ENCODE measurements at places on chromosomes 13 and 19. TPM values are rescaled to one million over a fixed set of nuclear protein-coding genes. Genes with fewer than 3 reads are reported as not detected.

Gene PROSER3
- total RNA-seq: 6.7 TPM

Gene ZNF221
- total RNA-seq: 4.5 TPM

Gene NLRP4
- not detected for total RNA-seq

Gene KPTN
- total RNA-seq: 2.3 TPM

Gene FAM32A
- 104 TPM for total RNA-seq

DNA sequence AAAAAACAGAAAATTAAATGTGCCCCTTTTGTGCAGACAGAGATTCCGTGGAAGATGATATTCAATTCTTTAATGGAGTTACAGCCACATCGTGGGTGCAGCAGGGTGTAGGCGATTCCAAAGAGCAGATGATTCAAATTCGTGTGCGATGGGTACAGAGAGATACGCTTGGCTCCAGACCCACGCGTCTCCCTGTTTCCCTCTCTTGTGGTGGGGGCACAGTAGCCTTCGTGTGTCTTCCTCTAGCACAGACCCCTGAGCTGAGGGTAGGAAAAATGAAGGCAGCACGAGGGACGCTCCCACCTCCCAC is 4.8 kb downstream of the TSPAN16 start:
- no peak overlapping the region for H3K4me3 ChIP-seq
- no peaks in the 10 kb centered on the region for H3K27me3 ChIP-seq
- no peak for DNase-seq
- H3K4me1 ChIP-seq: peaks cover 4% of the 10 kb centered on the region
- no peaks in the 10 kb centered on the region for H3K36me3 ChIP-seq
- H3K27ac ChIP-seq: no peak overlapping the region

GRCh38 chr19:45471931-45472562 is 4.3 kb downstream of the FOSB start:
- no peak overlapping the region for H3K4me3 ChIP-seq
- no peaks in the 10 kb centered on the region for H3K27me3 ChIP-seq
- no peak for DNase-seq
- H3K4me1 ChIP-seq: peaks cover 32% of the 10 kb centered on the region
- H3K27ac ChIP-seq: no peak overlapping the region

DNA sequence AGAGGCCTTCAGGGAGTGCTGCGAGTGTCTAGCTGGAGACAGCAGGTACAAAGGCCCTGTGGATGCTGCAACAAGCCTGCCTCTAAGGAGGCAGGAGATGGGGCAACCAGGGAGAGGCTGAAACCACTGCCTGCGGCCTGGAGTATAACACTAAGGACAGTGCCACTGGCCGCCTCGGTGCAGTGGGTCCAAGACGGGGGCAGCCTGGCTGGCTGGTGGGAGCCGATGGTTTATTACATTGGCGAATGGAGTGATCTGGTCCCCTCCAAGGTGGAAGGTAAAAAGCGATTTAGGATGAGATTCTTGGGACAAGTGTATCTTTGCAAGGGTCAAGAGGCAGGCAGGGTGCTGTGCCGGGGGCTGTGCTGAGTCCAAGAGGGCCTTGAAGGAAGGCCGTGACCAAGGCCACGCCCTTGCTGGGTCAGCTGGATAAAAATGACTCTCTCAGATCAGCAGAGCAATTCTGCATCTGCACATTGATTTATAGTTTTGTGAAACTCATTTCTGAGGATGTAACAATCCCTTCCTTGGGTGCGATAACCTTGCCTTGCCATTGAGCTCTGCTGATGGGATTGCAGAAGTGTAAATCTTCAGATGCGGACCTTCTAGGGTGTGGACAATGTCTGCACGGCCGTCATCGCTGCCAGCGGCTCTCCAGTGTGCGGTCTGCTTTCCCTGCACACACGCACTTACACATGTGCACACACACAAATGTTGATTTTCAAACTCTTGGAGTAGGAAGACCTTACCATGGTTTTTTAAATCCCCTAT is 6.0 kb downstream of the TMEM255B start:
- peaks cover 5% of the 10 kb centered on the region for H3K36me3 ChIP-seq
- DNase-seq: no peak
- no peak overlapping the region for H3K27ac ChIP-seq
- H3K4me1 ChIP-seq: peaks cover 6% of the 10 kb centered on the region
- H3K4me3 ChIP-seq: no peak overlapping the region

- no peaks in the 10 kb centered on the region for H3K36me3 ChIP-seq
- H3K27me3 ChIP-seq: no peaks in the 10 kb centered on the region
These were observed 257.2 kb downstream of the DIAPH3 start for GRCh38 chr13:59906413-59907049.

DNA sequence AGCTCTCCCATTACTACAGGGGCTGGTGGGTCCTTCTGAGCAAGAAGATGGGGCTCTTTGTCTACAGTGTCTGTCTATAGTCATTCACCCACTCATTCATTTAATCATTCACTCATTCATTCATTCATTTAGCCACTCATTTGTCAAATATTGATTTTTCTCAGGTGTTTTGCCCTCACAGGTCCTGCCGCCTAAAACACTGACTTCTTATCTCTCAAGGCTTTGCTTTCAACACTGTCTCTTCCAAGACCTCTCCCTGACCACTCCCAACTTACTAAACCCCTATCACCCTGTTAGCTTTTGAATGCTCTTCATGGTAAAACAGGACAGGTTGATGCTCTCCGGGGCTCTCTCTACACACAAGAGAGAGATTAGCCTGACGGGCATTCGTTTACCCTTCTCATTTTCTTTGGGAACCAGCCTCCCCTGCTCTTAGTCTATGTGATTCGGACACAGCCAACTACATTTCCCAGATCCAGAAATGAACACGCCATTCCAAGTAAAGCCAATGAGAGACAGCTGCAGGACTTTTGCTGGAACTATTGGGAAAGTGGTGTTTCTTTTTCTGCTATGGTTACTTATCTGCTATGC is 22.7 kb downstream of the FAM187B start:
- no peak overlapping the region for H3K4me3 ChIP-seq
- H3K36me3 ChIP-seq: no peaks in the 10 kb centered on the region
- H3K27ac ChIP-seq: no peak overlapping the region
- no peaks in the 10 kb centered on the region for H3K4me1 ChIP-seq

- no peak overlapping the region for H3K4me3 ChIP-seq
- H3K4me1 ChIP-seq: no peaks in the 10 kb centered on the region
- H3K27ac ChIP-seq: no peak overlapping the region
- H3K27me3 ChIP-seq: no peaks in the 10 kb centered on the region
These were observed 10.8 kb downstream of the GRIK5 start for GRCh38 chr19:42059196-42059595.

GRCh38 chr19:35225951-35226350 is 2.6 kb downstream of the FAM187B start:
- DNase-seq: peak; percentile 60
- H3K36me3 ChIP-seq: no peaks in the 10 kb centered on the region
- peaks cover 4% of the 10 kb centered on the region for H3K4me1 ChIP-seq
- no peak overlapping the region for H3K4me3 ChIP-seq
- H3K27ac ChIP-seq: no peak overlapping the region

DNA sequence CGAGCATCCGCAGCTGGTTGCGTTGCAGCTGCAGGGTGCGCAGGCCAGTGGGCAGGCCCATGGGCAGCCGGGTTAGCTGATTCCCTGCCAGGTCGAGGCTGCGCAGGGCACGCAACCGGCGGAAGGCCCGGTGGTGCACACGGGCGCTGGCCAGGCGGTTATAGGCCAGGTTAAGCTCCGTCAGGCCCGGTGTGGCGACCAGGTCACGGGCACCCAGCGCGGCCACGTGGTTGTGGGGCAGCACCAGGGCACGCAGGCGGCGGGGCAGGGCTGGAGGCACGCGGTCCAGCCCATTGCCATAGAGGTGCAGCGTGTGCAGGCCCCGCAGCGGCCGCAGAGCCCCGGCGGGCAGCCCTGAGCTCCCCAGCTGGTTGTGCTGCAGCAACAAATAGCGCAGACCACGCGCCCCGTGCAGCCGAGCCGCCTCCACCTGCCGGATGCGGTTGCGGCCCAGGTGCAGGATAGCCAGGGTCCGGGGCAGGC is 5.3 kb downstream of the PODNL1 start:
- peaks cover 50% of the 10 kb centered on the region for H3K27me3 ChIP-seq
- no peak overlapping the region for H3K27ac ChIP-seq
- H3K4me3 ChIP-seq: no peak overlapping the region
- H3K4me1 ChIP-seq: peaks cover 5% of the 10 kb centered on the region
- peaks cover 32% of the 10 kb centered on the region for H3K36me3 ChIP-seq

DNA sequence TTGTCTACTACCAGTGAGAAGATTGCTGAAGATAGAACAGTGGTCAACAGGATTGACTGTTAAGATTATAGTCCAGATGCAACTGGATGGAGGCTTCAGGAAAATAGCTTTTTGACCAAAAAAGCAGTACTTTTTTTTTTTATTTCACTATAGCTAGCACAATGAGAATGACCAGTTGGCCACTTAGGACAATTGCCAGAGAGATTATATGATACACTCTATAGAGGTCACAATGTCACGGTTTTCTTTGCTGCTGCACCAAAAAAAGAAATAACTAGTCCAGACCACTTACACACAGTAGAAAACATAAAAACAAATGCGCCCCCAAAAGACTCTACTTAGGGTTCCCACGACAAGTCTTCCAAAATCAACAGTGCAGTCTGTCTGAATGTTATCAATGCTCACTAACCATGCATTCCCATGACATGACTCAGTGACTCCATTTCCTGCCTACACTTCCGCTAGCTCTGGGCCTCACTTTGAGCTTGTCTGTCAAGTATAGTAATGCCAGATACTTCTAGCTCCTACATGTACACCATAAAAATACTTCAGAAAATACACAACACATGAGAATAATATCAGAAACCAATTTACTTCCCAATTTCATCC is 209.1 kb upstream of the STARD13 start:
- H3K36me3 ChIP-seq: no peaks in the 10 kb centered on the region
- no peaks in the 10 kb centered on the region for H3K27me3 ChIP-seq
- H3K4me1 ChIP-seq: peaks cover 9% of the 10 kb centered on the region
- no peak overlapping the region for H3K27ac ChIP-seq
- DNase-seq: no peak
- no peak overlapping the region for H3K4me3 ChIP-seq

DNA sequence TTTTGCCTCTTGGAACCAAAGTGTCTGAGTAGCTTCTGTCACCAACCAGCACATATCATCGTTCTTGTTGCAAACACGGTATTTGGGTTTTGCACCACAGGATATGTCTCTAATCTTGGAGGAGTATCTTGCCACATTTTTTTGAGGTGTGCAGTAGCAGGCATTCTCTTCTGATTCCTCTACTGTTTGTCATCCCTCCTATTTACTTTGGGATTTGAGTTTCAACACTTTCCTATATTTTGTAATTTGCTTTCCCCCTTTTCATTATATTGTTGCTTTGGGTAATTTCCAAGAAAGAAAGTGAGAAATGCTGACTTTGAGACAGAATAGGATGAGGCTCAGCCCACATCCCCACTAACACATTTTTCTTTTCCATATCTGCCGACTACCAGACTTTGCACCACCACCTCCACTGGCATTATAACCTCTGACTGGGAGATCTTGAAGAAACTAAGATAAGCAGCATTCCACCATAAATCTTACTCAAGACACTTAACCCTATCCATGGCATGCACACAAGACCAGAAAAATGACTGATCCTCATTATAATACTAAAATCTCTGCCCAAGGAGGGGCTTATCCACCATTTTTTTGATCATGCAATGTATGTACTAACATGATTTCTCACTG is 12.0 kb upstream of the DZIP1 start:
- H3K27ac ChIP-seq: no peak overlapping the region
- no peaks in the 10 kb centered on the region for H3K36me3 ChIP-seq
- no peak for DNase-seq
- H3K4me1 ChIP-seq: no peaks in the 10 kb centered on the region
- H3K4me3 ChIP-seq: no peak overlapping the region
- no peaks in the 10 kb centered on the region for H3K27me3 ChIP-seq

DNA sequence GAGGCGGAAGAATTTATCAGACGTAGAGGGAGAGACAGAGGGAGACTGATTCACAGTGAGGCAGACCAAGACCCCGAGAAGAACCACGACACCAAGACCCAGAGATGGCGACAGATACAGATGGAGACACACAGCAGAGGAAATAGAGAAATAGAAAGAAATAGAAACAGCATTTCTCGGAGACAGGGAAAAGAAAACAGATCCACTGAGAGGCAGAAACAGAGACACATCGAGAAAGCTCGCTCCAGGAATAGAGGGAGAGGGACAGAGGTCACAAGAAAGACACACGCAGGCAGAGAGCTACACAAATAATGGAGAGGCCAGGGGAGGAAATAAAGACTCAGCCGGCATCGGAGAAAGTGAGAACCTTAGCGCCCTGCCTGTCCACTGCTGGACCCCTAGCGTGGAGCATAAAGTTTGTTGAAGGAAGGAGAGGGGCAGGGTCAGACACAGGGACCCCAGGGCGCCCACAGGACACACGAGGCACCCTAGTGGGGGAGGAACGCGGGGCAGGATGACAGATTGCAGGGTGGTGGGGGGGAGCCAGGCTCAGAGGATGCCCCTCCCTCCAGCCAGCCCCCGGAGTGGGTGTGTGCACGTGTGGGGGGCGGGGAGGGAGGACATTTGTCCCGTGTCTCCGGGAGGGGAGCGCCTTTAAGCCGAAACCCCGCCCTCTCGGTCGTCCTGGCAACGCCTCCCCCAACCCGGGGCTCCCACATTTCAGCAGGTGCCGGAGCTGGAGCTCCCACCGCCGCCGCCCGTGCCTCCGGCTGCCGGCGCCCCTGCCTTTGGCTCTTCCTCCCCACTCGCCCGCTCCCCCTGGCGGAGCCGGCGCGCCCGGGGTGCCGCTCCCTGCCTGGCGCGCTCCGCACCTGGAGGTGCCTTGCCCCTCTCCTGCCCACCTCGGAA is at the start of gene PRKCG:
PRKCG (plus strand) TSS at position 716 of the 909 bp plus-strand sequence. CDS start 298 bp downstream, outside the sequence.
- no peak for DNase-seq
- no peaks in the 10 kb centered on the region for H3K36me3 ChIP-seq
- H3K27ac ChIP-seq: no peak within 1 kb of the TSS
- H3K4me3 ChIP-seq: peak within 1 kb of the TSS; percentile 40
- peaks cover 31% of the 10 kb centered on the region for H3K27me3 ChIP-seq

DNA sequence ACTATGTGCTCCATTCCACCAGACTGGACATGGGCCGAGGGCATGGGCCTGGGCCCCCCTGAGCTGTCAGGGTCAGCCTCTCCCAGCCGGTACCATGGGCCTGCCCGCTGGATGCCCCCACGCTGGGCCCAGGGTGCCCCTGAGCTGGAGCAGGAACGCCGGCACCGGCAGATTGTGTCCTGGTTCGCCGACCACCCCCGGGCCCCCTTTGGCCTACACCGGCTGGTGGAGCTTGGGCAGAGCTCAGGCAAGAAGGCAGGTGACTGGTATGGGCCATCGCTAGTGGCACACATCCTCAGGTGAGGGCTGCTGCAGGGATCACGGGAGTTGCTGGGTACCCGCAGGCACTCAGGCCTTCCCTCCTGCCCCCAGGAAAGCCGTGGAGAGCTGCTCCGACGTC is 3.1 kb downstream of the ATG4D start:
- H3K4me3 ChIP-seq: no peak overlapping the region
- no peak overlapping the region for H3K27ac ChIP-seq
- no peak for DNase-seq
- H3K4me1 ChIP-seq: peaks cover 31% of the 10 kb centered on the region

- H3K27me3 ChIP-seq: peaks cover 10% of the 10 kb centered on the region
- no peak for DNase-seq
- H3K36me3 ChIP-seq: no peaks in the 10 kb centered on the region
- no peak overlapping the region for H3K4me3 ChIP-seq
These were observed 10.6 kb upstream of the ZNF649 start for GRCh38 chr19:51915324-51915867.
